ENCODE measurements at places on chromosomes 12 and 14. TPM values are rescaled to one million over a fixed set of nuclear protein-coding genes. Genes with fewer than 3 reads are reported as not detected.

- H3K4me1 ChIP-seq: peaks cover 43% of the 10 kb centered on the region
- no peak for DNase-seq
- H3K27ac ChIP-seq: peak overlapping the region; percentile 56
- H3K27me3 ChIP-seq: no peaks in the 10 kb centered on the region
- H3K4me3 ChIP-seq: no peak overlapping the region
Observed at GRCh38 chr14:68182492-68182891, 362.9 kb downstream of the RAD51B start.

GRCh38 chr14:80095623-80096022 is 115.7 kb downstream of the DIO2 start:
- peaks cover 16% of the 10 kb centered on the region for H3K4me1 ChIP-seq
- H3K4me3 ChIP-seq: no peak overlapping the region
- H3K27me3 ChIP-seq: no peaks in the 10 kb centered on the region
- DNase-seq: peak; percentile 95

DNA sequence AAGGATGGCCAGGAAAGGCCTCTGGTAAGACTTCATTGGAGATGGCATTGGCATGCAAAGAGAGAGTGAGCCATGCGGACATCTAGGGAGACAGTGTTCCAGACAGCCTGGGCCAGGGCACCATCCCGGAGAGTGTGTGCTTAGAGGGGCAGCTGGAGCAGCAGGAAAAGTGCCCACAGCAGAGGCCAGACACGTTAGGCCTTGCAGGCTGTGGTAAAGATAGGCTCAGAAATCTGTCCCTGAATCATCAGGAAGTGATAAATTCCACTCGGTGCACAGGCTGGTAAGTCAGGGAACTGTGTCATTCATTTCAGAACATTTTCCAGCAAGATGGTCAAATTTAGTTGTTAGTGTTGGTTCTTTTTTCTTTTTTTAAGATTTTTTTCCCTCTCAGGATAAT is 8.8 kb downstream of the GALNT16 start:
- H3K36me3 ChIP-seq: no peaks in the 10 kb centered on the region
- H3K4me3 ChIP-seq: no peak overlapping the region
- no peak overlapping the region for H3K27ac ChIP-seq
- H3K27me3 ChIP-seq: peaks cover 5% of the 10 kb centered on the region

DNA sequence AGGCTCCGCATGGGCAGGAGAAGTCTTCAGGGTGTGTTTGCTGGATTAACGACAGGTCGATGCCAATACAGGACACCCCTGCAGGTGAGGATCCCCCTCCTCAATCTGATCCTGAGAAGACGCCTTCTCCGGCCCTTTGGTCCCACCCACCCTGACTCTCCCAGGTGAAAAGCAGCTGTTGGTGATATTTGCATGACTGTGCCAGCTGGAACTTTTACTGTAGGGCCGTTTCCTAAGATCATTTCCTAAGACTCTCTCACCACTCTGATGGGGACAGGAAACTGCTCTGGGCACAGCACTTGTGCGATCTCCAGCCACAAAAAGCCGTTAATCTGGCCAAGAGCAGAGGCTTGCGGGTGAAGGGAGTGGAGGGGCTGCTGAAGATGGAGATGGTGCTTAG is 16.8 kb upstream of the EIF5 start:
- H3K4me1 ChIP-seq: no peaks in the 10 kb centered on the region
- DNase-seq: no peak
- no peaks in the 10 kb centered on the region for H3K27me3 ChIP-seq
- H3K4me3 ChIP-seq: no peak overlapping the region

- H3K27me3 ChIP-seq: no peaks in the 10 kb centered on the region
- peaks cover 16% of the 10 kb centered on the region for H3K4me1 ChIP-seq
- peaks cover 25% of the 10 kb centered on the region for H3K36me3 ChIP-seq
- no peak overlapping the region for H3K27ac ChIP-seq
Observed at GRCh38 chr14:55188686-55189295, 2.6 kb downstream of the DLGAP5 start.

DNA sequence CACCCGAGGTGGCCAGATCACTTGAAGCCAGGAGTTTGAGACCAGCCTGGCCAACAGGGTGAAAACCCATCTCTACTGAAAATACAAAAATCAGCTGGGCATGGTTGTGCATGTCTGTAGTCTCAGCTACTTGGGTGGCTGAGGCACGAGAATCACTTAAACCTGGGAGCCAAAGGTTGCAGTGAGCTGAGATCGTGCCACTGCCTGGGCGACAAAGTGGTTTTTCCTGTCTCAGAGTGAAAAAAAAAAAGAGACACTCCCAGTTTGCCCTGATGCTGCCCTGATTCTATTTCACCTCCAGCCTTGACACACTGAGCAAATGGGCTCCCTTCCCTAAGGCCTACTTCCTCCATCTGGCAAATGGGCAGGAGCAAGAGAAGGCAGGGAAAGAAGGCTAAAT is 28.5 kb upstream of the PLEK2 start:
- H3K36me3 ChIP-seq: no peaks in the 10 kb centered on the region
- DNase-seq: peak; percentile 40
- H3K4me3 ChIP-seq: no peak overlapping the region
- no peak overlapping the region for H3K27ac ChIP-seq
- peaks cover 4% of the 10 kb centered on the region for H3K4me1 ChIP-seq

The C12orf56 gene
- total RNA-seq: 5.7 TPM

The MIP gene
- total RNA-seq: not detected

DNA sequence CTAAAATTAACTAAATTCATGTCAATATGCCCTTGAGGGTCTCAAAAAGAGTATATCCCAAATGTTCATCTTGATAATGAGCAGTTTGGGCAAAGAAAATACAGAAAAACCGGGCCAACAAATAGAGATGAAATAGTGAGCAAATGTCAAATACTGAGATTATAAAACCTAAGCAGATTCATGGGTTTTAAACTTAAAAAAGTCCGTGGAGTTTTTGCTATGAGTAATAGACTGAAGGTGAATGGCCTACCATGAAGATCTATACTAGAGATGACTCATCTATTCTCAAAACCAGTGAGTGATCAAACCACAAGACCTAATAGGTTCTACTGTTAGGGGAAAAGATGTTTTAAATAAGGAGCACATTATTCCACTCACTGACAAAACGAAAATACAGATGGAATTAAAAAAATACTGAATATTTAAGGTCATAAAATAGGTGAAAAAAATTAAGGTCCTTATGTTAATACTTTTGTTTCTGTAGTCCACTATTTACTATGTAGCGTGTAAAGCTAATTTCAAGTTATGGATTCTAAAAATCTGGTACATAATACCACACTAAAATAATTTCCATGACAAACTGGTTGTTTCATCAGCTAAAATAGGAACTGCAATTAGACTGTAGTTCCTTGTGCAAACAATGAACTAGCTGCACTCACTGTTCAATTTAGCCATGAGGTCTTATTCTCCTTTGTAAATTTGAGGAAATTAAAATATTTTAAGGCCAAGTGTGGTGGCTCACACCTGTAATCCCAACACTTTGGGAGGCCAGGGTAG is 5.0 kb downstream of the HNRNPC start:
- H3K36me3 ChIP-seq: peaks cover 76% of the 10 kb centered on the region
- H3K27me3 ChIP-seq: no peaks in the 10 kb centered on the region
- peaks cover 41% of the 10 kb centered on the region for H3K4me1 ChIP-seq
- peak; percentile 77 for DNase-seq

GRCh38 chr14:92635031-92635430 is 113.4 kb downstream of the LGMN start:
- no peaks in the 10 kb centered on the region for H3K36me3 ChIP-seq
- H3K27ac ChIP-seq: no peak overlapping the region
- H3K4me1 ChIP-seq: no peaks in the 10 kb centered on the region

- H3K36me3 ChIP-seq: no peaks in the 10 kb centered on the region
- DNase-seq: no peak
- no peak overlapping the region for H3K27ac ChIP-seq
- H3K27me3 ChIP-seq: peaks cover 18% of the 10 kb centered on the region
- H3K4me3 ChIP-seq: no peak overlapping the region
Observed at GRCh38 chr14:30848449-30849240, 25.7 kb upstream of the COCH start.

- DNase-seq: peak; percentile 33
- H3K36me3 ChIP-seq: peaks cover 28% of the 10 kb centered on the region
- H3K27me3 ChIP-seq: no peaks in the 10 kb centered on the region
- H3K27ac ChIP-seq: no peak overlapping the region
- H3K4me1 ChIP-seq: 0 out of 2 replicates have a peak, but pooled peaks cover 5% of the 10 kb centered on the region
Observed at GRCh38 chr12:128818065-128819022, 5.4 kb downstream of the SLC15A4 start.

GRCh38 chr14:92846162-92846897 is 52.2 kb downstream of the GOLGA5 start:
- H3K27me3 ChIP-seq: no peaks in the 10 kb centered on the region
- no peak overlapping the region for H3K4me3 ChIP-seq
- no peak overlapping the region for H3K27ac ChIP-seq
- DNase-seq: peak; percentile 46
- 0 out of 2 replicates have a peak, but pooled peaks cover under 1% of the 10 kb centered on the region for H3K36me3 ChIP-seq
- H3K4me1 ChIP-seq: no peaks in the 10 kb centered on the region

The TMTC2 gene
- total RNA-seq: 17.5 TPM

DNA sequence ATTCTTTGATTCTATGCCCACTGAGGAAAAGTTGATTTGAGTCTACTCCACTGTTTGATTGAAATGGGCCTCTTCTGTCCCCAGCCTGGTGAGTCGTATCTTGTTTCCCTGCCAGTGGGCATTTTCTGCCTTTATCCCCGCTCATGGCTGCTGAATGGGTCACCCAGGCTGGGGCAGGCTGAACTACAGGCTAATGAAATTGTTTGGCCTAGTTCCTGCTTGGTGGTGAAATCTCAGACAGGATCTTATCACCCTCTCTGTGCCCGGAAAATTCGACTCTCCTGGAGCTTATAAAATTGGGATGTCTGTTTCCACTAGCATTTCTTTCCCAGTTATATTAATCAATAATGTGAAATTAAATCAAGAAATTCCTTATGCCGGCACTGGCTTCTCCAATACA is 65.0 kb downstream of the CHST11 start:
- no peak overlapping the region for H3K27ac ChIP-seq
- peaks cover 20% of the 10 kb centered on the region for H3K4me1 ChIP-seq
- H3K36me3 ChIP-seq: no peaks in the 10 kb centered on the region
- no peak overlapping the region for H3K4me3 ChIP-seq

DNA sequence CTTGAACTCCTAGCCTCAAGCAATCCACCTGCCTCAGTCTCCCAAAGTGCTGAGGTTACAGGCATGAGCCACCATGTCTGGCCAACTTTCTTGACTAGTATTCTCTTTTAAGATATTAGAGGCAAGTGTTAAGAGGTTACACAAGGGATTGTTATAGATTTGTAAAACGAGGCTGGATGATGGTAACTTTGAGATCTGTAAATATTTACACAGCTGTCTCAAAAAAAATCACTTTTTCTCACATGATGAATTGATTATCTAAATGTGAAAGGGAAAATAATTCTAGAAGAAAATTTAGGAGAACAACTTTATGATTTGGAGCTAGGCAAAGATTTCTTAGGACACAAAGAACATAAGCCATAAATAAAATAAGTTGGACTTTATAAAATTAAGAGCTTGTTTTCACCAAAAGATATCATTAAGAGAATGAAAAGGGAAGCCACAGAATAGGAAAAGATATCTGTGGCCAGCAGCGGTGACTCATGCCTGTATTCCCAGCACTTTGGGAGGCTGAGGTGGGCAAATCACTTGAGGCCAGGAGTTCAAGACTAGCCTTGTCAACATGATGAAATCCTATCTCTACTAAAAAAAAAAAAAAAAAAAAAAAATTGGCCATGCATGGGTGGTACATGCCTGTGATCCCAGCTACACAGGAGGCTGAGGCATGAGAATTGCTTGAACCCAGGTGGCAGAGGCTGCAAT is 77.4 kb downstream of the BBS10 start:
- DNase-seq: no peak
- no peak overlapping the region for H3K4me3 ChIP-seq
- H3K27me3 ChIP-seq: no peaks in the 10 kb centered on the region
- no peaks in the 10 kb centered on the region for H3K4me1 ChIP-seq
- H3K36me3 ChIP-seq: no peaks in the 10 kb centered on the region

DNA sequence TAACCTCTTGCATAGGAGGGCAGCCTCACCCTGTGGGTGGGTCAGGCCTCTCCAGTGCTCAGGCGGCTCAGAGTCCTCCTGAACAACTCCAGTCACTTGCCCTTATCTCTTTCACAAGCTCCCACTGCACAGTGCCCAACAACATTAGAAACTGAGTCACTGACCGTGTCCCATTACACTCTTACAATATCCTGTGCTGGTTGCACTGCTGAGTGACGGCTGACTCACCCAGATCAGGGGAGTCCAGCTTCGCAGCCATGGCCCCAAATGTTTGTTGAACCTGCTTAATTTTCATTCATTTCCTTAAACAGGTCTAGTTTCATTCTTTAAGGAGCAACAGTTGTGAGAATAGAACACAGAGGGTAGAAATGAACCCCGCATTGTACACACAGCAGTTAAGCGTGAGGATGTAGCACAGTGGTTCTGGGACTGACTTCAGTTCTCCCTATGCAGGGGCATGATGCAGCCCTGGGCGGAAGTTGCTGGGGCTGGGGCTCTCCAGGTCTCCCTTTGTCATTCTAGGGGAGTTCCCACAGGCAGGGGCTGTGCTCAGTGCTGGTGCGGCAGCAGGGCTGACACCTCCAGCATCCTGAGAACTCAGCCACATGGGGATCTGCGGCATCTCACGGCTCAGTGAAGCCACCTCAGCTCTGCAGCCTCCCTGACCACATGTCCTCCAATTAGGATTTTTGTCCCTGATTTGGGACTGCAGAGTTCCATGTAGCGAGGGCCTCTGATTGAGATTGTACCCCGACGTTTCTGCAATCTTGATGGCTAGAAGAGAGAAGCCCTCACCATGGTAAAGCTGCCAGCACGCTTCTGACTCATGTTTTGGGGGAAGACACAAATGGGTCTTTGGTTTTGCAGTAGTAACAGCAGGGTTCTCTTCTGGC is 16.1 kb downstream of the GPR68 start:
- H3K4me1 ChIP-seq: peaks cover 51% of the 10 kb centered on the region
- H3K36me3 ChIP-seq: no peaks in the 10 kb centered on the region
- peak; percentile 85 for DNase-seq
- H3K4me3 ChIP-seq: no peak overlapping the region
- no peaks in the 10 kb centered on the region for H3K27me3 ChIP-seq

The PKP2 gene
- total RNA-seq: 12.7 TPM

DNA sequence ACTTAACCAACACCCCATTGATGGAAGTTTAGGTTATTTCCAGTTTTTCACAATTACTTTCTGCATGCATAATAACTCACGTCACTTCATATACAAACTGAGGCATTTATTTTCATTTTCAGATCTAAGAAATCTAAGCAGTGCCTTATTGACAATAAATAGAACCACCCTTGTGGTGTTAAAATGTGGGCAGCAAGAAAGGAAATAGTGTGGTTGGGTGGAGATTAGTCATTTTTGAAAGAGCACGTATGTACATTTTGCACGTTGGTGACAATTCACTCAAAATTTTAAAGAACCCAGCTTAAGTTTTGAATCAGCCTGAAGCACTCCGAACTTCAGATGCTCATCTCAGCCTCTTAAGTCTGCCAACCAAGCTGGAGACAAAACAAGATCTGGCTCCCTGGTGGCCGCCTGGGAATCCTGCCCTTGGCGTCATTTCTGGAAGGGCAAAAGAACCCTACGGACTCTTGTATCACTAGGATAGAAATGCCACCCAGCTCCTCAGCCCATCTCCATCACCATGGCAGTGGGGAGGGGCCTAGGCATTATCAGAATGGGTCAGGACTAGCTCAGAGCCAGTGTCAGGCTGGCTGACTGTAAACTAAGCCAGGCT is 89.5 kb upstream of the BCL2L14 start:
- no peaks in the 10 kb centered on the region for H3K36me3 ChIP-seq
- peaks cover 36% of the 10 kb centered on the region for H3K4me1 ChIP-seq
- no peaks in the 10 kb centered on the region for H3K27me3 ChIP-seq
- DNase-seq: peak; percentile 62

GRCh38 chr12:54207539-54208294 is 18.9 kb upstream of the SMUG1 start:
- DNase-seq: peak; percentile 88
- no peaks in the 10 kb centered on the region for H3K4me1 ChIP-seq
- H3K27me3 ChIP-seq: no peaks in the 10 kb centered on the region
- no peaks in the 10 kb centered on the region for H3K36me3 ChIP-seq

Data from PC-3 (cell line).